ENCODE measurements at places on chromosomes 3 and 15.

GRCh38 chr3:10319804-10320203, 1.1 kb downstream of the SEC13 start:
- no peak for DNase-seq

GRCh38 chr15:92661069-92661468, 5.5 kb upstream of the FAM174B start:
- DNase-seq, result no peak

DNA sequence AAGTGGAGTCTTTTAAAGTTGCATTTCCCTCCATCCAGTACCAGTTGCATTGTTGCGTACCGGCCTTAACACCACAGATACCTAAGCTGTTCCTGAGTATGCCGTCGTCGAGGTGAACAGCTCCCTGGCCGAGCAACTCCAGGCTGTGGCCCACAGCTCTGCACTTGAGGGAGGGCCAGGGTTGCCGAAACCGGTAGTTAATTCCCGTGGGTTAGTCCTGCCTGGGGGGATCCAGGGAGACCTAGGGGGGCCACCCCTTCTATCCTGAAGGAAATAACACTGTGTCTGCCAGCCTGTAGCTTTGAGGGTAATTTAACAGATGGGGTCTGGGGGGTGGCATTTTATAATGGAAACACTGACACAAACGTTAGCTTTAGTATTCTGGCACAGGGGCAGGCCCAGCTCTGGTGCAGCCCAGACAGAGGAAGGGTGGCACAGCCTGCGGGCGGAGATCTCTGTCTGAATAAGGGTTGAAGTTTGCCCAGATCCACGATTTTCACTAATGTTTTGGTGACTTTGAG, 60.8 kb downstream of the RGMA start:
- DNase-seq, result peak; percentile 27

- peak; percentile 87 for DNase-seq
Observed at GRCh38 chr3:41026394-41027177, 172.7 kb upstream of the CTNNB1 start.

GRCh38 chr3:37855363-37855970, 6.2 kb upstream of the CTDSPL start:
- DNase-seq, result peak; percentile 78

DNA sequence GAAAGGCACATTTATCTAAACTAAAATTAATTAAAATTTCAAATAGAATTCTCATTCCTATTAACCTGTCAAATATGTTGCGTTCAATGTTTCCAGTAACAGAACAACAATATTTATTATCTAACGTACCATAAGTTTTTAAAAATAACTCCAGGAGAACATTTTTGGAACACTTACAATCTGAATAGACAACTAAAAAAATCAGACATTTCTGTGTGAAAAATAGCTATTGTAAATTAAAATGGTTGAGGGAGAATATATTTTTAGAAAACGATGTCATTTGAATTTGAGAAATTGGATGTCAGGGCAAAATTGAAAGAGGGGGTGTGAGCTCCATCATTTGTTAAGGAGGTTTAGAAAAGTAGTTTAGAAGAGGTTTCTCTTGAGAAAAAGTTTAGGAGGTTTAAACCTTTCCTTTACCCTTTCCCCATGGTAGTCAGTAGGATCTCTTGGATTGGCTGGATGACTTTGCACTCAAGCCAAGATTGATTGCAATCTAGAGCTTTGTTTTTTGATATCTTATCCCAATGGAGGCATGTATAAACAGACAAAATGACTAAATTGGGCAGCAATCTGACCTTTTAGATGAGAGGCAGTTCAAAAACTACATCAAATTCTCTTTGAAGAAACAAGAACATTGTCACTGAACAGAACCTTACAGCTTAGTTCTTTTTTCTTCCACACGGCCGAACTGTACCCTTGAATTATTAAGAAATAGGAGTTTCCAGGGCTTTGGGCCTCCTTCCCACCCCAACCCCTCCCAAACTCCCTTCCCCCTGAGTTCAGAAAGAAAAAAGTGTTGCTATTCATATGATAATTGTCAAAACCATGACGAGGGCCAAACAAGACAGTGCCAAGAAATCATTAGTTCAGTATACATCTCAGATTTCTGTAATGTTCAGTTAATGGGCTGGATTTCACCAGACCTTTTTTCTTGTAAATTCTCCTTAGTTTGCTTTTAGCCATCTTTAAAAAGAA, 79.7 kb upstream of the CDIN1 start:
- DNase-seq, result no peak

GRCh38 chr3:171825222-171825828, 15.0 kb upstream of the PLD1 start:
- DNase-seq, result no peak

- DNase-seq, result peak; percentile 47
Observed at GRCh38 chr3:23834082-23834870, 28.5 kb downstream of the UBE2E1 start.

DNA sequence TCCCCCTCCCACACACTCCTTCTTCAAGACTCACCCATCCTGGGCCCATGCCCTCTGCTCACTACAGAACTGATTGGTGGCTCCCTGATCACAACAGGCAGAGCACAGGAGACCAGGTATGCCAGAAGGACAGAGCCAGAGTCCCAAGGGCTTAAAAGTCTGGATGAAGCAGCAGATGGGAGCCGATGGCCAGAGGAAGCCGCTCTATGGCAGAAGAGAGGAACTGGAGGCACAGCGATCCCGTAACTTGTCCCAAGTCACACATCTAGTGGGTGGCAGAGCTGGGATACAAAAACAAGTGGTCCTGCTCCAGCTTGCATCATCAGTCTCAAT, 20.7 kb downstream of the ITGA11 start:
- DNase-seq, result no peak

- DNase-seq, result peak; percentile 99
Observed at GRCh38 chr3:9792405-9793160, at the start of the genes ARPC4 and TADA3. ARPC4 (plus strand) TSS chr3:9793082; CDS start chr3:9793122, 40 bp downstream. TADA3 (minus strand) TSS chr3:9792473; CDS start chr3:9791466, 1,007 bp downstream.

DNA sequence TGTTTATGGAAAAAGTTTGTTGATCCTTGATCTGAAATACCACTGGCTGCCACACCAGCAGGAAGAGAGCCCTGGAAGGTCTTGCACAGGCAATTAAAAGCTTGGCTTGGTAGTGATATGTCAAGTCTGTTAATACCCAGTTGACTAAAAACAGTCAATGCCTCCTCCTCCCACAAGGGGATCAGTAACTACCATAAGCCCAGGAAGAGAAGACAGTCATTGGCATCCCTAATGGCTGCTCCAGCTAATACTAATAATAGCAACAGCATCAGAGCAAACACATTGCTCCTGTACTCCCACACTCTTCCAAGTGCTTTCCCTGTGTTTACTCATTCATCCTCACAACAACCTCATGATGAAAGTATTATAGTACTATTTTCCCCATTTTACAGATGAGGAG, 528.6 kb downstream of the TAFA4 start:
- DNase-seq, result no peak

GRCh38 chr3:120855665-120856437, 52.2 kb upstream of the STXBP5L start:
- no peak for DNase-seq

- DNase-seq, result peak; percentile 39
Observed at GRCh38 chr3:128195369-128195768, 42.1 kb downstream of the EEFSEC start.

- no peak for DNase-seq
Observed at GRCh38 chr3:103791786-103792515, 1357.1 kb downstream of the ZPLD1 start.

GRCh38 chr3:8886546-8886945, 76.7 kb downstream of the RAD18 start:
- DNase-seq, result no peak

DNA sequence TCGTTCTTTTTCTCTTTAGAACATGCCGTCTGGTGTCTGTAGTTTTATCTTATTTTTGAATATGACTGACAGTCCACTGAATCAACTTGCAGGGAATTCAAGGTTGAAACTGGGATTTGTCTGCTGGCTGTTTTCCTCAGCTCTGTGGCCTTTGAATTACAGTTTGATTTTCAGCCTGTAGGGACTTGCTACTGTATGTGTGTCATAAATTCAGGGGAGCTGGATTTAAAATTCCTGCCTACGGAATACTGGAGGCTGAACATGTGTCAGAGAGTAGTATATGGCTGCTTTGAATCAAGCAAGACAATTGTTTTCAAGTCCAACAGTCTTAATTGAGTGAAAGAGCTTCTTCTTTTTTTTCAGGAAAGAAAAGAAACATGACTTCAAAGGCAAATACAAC, 33.9 kb downstream of the RARB start:
- no peak for DNase-seq

GRCh38 chr3:60756241-60757030, 494.8 kb downstream of the FHIT start:
- DNase-seq, result no peak

DNA sequence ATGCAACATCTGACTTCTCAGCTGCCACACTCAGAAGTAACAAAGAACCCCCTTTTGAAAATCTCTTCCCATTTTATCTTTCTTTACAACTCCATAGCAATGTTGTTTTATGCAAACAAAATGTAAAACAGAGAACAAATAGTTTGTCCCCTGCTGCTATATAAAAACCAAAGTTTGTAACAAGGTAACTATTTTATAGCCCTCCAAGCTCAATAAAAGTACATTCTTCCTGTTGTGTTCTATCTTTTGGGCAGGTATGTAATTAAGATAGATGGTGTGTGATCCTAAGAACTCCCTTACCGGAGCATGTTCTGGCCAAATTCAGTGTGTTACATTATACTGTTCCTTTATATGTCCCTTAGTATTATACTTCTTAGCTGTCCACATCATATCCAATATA, 12.6 kb upstream of the CGNL1 start:
- no peak for DNase-seq

- no peak for DNase-seq
Observed at GRCh38 chr15:81032355-81032754, 31.6 kb downstream of the TLNRD1 start.

GRCh38 chr15:66581972-66582537, 16.3 kb upstream of the LCTL start:
- DNase-seq, result peak; percentile 80

- no peak for DNase-seq
Observed at GRCh38 chr3:143201045-143201444, 81.5 kb downstream of the CHST2 start.

- DNase-seq, result no peak
Observed at GRCh38 chr15:29316422-29316821, 46.8 kb upstream of the NSMCE3 start.

GRCh38 chr15:61169275-61169903, 59.7 kb downstream of the RORA start:
- DNase-seq, result peak; percentile 5

DNA sequence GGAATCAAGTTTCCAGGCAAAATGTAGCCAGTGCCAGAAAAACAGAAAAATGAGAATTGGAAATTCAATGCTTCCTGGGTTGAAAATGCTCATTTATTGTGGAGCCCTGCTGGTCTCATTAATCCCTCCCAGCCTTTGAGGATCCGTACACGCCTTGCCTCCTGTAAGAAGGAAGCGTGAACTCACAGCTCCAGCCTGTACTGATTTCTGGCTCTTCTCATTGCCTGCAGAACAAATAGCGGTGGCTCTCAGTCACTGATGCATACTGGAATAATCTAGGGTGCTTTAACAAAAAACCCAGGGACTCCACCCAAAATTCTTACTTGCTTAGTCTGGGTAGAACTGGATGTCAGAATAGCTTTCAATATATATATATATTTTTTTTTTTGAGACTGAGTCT, 29.3 kb upstream of the SLC24A5 start:
- no peak for DNase-seq

GRCh38 chr3:78919021-78919755, 848.6 kb downstream of the ROBO1 start:
- peak; percentile 77 for DNase-seq

- DNase-seq, result no peak
Observed at GRCh38 chr3:197354568-197355001, 56.2 kb upstream of the DLG1 start.

DNA sequence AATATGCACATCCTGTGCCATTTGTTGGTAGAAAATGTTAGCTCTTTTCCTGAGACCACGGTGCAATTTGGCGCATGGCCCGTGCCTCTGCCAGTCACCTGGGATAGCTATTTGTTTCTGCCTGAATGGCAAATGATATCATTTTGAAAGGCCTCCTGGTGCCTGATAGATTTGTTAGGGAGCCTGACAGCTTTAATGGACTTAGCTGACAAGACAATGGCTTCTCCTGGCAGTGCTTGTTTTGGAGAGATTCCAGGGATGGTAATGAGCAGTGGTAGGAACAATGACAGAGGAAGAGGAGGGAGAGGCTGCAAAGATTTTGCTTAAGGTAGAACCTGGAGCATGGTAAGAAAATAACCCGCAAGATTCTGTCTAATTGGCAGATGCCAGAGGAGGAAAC, 268.5 kb downstream of the CLSTN2 start:
- DNase-seq, result no peak

GRCh38 chr3:169479314-169479939, 184.1 kb downstream of the MECOM start:
- DNase-seq, result no peak

- no peak for DNase-seq
Observed at GRCh38 chr3:43894176-43895049, 203.7 kb downstream of the ABHD5 start.

DNA sequence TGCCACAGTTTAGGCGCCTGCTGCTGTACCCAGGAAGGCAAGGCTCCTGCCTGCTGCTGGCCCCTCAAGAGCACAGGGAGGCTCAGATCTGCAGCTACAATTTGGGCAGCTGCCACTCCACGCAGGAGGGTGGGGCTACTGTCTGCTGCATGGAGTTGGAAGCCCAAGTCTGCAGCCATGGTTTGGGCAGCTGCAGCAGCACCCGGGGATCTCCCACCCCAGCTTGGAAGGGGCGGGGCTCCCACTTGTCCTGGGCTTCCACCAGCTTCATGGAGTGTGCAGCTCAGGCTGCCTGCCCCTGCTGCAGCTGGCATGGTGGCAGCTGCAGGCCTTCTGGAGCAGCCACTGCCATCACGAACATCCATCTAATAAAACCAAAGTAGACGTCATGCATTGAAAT, 512.9 kb downstream of the PYDC2 start:
- no peak for DNase-seq

DNA sequence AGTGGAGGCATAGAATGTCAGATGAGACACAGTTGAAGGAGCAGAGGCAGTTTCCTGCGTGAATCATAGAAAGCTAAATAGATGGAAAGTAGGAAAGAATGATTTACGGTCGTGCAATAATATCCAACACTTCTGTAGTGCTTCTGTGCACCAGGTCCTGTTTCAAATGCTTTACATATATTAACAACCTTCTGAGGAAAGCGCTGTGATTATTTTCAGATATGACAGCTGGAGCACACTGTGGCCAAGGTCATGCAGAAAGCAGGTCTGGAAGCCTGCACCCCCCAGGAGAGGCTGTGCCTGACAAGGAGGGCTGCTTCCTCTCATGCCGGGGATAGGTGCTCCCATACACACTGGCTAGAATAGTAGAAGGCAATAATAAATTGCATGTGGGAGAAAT, 104.5 kb downstream of the CHRNA7 start:
- DNase-seq, result no peak

GRCh38 chr3:168425936-168426595, 330.3 kb upstream of the GOLIM4 start:
- no peak for DNase-seq
